ENCODE measurements at places on chromosomes 12 and 14.

GRCh38 chr12:89451841-89452251, 72.8 kb downstream of the GALNT4 start:
- DNase-seq, result no peak

GRCh38 chr12:13167226-13167625, 29.3 kb upstream of the EMP1 start:
- DNase-seq, result no peak

DNA sequence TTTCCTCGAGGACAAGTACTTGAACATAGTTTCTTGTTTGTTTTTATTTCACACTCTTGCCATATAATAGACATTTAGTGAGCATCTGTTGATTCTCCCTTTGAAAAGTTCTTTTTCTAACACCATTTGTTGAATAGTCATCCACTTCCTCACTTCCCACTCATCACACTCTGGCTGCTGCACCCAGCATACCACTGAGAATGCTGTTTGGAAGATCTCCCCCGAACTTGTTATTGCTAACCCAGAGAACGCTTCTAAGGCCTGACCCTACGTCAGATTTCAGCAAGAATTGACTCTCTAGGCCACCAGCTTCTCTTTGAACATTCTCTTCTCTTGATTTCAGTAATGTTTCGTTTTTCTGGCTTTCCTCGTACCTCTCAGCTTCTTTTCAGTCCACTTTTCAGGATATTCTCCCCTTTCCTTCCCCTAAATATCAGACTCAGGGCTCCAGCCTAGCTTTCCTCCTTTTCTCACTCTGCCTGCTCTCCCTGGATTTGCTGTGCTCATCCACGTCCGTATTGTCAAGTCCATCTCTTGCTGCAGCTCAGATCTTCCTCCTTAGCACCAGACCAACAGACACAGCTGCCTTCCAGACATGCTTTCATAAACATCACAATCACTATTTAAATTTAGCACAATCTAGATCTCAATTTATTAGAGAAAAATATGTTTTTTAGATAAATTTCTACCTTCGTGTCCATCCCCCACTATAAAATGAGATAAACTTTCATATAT, 94.0 kb upstream of the SLC38A4 start:
- no peak for DNase-seq

DNA sequence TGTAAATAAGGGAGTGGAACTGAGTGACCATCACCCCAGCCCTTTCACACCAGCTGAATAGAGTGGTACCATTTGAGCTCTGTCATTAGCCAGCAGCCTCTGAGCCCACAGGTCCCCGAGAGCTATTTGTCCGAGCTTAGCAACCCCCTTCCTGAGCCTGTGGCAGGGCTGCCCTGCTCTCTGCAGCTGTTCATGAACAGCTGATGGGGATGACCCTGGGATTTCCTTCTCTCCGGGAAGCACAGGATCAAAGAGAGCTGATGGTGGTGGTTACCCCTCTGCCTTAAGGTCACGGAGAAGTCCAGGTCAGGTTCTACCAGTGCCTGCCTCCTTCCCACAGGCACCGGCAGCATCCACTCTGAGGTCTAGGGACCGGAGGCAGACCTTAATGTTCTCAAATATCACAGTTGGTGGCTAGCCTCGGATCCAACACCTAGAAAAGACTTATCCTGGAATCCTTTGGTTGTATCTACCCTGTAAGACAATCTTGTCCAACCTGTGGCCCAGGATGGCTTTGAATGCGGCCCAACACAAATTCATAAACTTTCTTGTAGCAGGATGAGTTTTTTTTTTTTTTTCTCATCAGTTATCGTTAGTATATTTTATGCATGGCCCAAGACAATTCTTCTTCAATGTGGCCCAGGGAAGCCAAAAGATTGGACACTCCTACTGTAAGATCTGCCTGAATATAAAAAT, 81.1 kb downstream of the ESRRB start:
- no peak for DNase-seq

GRCh38 chr12:104622928-104623327, 166.2 kb downstream of the CHST11 start:
- DNase-seq, result no peak

DNA sequence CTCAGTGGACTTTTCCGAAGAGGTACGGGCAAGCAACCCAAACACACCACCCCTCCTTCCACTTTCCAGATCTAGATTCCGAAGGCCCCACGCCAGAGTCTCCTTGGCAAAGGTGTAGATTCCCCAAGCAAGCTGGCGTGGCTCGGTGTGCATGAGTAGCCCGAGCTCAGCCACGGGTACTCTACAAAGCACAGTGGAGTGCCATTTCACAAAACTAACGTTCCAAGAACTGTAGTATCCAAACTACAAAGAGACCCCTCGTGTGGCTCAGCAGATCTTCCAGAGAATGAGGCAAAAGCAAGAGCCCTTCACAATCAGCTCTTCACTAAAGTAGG, 72.1 kb downstream of the FOXN3 start:
- DNase-seq, result no peak

DNA sequence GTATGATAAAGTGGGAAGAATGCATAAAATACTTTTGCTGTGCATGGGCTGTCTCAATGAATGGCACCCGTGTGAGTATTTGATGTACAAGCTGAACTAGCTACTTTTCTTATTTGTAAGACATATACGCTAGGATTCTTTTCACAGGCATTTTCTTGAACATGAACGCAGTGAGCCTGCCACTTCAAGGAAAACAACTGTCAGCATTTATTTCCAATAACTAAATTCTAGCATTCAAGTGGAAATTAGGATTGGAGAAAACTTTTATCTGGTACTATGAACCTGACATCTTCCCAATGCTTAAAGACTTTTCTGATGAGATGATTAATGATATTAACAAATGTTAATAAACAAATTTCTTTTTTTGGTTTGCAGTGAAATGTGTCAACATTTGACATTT, 45.7 kb downstream of the UTP20 start:
- no peak for DNase-seq

- DNase-seq, result no peak
Measured at GRCh38 chr12:116319898-116320621, 42.6 kb upstream of the MED13L start.

GRCh38 chr12:2422591-2422990, 369.8 kb downstream of the CACNA1C start:
- DNase-seq, result no peak

GRCh38 chr12:57487055-57487596, 742 bp upstream of the MARS1 start:
- DNase-seq, result no peak

DNA sequence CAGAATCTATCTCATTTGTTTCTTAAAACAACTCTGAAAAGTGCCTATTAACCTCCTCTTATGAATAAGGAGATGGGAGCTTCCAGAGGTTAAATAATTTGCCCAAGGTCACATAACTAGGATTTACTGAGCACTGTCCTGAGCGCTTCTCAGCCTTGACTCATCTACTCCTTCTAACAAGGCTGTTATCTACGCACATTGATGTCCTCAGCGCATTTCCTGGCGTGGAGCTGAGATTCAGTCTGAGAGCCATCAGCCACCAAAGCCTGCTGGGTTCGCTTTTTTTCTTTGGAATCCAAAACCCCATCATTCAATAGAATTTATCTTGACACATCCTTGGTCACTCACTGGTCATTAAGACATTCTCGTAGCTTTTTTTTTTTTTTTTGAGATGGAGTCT, 29.3 kb downstream of the AK7 start:
- DNase-seq, result no peak

DNA sequence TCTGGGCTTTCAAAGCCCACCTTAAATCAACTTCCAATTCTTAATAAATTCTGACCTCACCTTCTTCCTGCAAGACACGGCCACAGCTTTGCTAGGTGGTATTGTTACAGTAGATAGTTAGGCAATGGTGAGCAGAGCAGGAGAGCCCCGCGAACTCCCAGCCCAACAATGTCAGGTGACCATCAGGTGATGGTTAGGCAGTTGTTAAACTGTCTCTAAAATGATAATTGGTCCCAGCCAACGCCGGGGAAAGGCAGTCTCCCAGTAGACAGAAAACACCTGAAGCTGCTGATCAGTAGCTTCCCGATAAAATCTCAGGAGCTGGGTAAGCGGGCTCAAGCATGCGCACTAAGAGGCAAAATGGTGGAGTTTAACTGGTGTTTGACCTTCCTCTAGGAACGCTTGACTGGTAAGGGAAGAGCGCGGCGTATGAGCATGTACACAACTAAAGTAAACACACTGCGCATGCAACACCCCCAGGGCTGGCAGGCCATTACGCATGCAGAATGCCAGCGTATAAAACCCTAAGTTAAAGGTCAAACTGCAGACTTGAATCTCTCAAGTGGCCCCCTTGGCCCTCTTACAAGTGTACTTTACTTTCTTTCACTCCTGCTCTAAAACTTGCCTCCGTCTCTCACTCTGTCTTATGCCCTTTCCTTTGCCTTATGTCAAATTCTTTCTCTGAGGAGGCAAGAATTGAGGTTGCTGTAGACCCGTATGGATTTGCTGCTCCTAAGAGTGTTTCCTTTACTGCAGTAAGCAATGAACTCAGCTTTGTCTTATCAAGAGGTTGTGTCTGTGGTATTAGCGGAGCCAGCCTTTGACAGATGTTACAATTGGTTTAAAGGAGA, 113.5 kb downstream of the C12orf75 start:
- no peak for DNase-seq

DNA sequence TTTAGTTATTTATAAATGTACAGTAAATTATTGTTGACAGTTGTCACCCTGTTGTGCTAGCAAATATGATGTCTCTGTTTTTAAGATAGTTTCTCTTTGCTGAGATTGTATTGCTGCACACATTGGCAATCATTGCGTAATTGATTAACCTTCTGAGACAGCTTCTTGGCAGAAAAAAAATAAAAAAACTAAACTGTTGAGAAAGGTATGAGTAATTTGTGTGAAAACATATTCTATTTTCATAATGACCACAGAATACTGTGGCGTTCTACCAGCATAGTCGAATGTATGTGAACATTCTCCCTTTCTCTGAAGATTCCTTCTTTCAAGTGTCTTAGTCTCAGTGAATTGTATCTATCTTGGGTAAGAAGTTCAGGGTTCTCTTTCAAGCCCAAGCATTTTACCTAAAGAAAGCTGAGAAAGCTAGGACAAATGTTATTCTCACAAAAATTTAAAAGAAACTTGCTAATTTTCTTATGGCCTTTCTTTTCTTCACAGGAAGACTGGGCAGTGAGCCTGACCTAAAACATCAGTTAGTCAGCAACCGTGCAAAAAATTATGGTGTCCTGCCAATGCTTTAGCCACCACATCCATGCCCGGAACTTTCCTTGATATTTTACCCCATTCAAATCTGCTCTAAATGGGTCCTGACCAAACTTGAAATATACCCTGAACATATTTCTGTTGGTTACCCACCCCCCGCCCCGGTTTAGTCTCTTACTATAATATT, 69.0 kb upstream of the REP15 start:
- DNase-seq, result no peak

- no peak for DNase-seq
Measured at GRCh38 chr12:53268630-53269562, 797 bp downstream of the ESPL1 start.

- DNase-seq, result no peak
Measured at GRCh38 chr12:77882709-77883108, 52.0 kb downstream of the NAV3 start.

DNA sequence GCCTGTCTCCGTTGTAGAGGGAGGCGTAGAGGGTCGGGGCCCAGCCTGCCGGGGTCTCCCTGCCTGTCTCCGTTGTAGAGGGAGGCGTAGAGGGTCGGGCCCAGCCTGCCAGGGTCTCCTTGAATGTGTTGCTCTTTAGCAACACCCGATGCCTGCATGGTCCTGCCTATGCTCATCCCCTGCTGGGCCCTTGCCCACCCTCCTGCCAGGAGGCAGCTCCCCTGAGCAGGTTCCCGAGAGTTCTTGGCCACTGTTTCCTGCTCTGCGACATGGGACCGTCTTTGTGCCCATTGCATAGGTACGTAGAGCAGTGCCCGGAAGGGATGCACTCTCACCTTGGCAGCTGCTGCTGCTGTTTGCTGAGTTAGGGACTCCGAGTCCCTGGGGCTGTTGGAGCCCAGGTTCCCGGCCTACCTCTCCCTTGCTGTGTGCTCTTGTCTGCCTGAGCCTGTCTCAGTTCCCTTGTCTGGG, 3.3 kb downstream of the KIF26A start:
- DNase-seq, result no peak

- no peak for DNase-seq
Measured at GRCh38 chr12:102702447-102703114, 214.5 kb downstream of the PAH start.

GRCh38 chr12:9647825-9648700, 21.4 kb upstream of the CLEC2D start:
- DNase-seq, result peak; percentile 88

DNA sequence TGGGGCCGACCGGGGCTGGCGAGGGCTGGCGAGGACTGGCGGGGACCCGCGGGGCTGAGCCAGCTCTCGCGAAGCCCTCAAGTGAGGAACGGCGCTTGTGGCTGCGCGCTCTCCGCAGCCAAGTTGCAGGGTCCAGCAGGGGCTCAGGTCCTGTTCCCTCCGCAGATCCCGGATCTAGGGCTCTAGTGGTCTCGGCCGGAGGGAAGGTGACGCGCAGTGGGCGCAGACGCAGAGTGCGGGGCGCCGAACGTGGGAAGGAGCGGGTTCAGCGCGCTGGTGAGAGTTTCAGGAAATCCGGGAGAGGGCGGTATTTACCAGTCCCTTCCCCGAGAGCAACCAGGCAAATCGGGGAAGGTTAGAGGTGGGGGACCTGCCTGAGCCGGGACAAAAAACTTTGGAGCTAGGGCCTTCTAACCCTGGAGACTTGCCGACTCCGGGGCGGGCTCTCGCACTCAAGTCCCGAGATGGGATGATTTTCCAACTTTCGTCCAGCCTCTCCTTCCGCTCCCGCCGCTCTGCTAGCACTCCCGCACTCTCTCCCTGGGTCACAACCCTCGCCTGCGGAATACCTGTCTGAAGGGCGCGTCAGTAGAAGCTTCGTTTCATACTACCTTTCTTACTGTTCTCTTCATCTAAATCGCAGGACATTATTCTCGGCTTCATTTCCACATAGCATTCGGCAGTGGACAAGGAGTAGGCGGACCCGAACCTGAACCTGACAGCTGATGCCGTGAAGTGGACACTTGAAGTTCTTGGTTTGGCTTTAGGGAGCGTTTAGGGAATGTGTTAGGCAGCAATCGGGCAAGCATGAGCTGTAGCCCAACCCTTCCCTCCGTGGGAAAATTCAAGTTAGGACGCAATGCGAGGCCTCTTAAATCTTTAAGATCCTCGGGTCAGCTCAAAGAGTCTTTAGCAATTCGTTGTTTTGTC, 13.6 kb upstream of the PAX9 start:
- no peak for DNase-seq

GRCh38 chr12:38771871-38772270, 133.5 kb downstream of the CPNE8 start:
- no peak for DNase-seq

- no peak for DNase-seq
Measured at GRCh38 chr14:65415613-65416012, 3.1 kb downstream of the FUT8 start.
